ENCODE measurements at places on chromosomes 2 and 18.

DNA sequence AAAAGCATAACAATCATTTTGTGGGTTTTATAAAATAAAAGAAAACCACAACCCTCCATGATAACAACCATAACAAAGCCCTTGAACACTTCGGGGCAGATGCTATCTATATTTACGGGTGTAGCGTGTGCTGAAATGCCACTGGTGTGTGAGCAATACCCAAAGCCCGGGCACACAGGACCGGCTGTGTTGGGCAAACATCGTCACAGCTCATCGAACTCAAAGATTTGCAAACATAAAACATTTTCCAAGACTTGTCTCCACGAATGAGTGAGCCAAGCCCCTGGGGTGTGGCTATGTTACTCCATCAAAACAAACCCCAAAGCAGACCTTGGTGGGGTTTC is 290.2 kb downstream of the LPIN1 start:
- DNase-seq, result no peak

- DNase-seq, result no peak
These were observed 39.9 kb downstream of the ZNF516 start for GRCh38 chr18:76455003-76455676.

DNA sequence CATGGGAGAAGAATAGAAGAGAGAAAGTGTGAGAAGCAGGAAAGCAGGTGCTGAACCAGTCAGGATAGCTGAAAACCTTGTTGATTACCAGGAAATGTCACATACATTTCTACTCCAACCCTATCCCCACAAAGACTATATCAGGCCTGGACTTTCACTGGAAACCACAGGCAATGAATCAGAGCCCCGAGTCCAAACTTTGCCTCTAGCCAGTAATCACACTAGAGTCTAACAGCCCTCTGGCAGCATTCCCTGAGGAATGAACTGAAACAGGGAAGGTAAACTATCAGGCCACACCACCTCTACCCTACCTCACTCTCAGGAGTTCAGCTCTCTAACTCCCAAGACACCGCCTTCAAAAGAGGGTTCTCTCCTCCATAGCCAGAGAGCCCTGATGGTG is 18.7 kb upstream of the IHH start:
- DNase-seq, result no peak

GRCh38 chr2:37366773-37367172 is 22.3 kb downstream of the QPCT start:
- no peak for DNase-seq

DNA sequence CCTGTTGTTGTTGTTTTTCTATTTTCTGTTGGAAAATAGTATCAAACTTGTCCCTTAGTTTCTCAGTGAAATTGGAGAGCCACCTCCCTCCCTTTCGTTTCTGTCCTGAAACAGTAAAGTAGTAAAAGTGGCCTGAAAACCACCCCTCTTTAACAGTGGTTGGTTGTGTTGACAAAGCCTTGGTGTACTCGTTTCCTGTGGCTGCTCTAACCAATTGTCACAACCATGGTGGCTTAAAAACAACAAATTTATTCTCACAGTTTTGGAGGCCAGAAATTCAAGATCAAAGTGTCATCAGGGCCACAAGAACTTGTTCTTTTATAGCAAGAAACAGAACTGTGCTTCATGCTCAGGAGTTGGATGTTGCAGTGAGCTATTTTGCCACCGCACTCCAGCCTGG is 4.0 kb upstream of the DYSF start:
- DNase-seq, result no peak

- DNase-seq, result no peak
These were observed 1.3 kb downstream of the TANC1 start for GRCh38 chr2:158969715-158970240.

DNA sequence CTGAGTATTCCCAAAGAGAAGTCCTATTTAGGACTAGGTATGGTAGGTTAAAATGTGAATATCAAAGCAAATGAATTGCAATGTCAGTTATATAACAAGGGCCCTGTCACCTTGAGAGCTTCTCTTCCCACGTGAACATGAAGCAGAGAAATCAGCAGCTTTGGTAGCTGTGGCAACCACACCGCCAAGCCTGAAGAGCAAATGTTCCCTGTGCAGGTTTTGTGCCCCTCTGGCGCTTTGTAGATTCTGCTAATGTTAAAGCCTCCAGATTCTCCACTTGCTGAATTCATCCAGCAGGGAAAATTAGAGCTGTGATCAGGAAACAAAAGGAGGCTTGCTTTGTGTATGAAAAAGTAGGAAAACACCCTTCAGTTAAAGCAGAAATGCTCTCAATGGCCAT is 322.6 kb downstream of the RBM43 start:
- no peak for DNase-seq

DNA sequence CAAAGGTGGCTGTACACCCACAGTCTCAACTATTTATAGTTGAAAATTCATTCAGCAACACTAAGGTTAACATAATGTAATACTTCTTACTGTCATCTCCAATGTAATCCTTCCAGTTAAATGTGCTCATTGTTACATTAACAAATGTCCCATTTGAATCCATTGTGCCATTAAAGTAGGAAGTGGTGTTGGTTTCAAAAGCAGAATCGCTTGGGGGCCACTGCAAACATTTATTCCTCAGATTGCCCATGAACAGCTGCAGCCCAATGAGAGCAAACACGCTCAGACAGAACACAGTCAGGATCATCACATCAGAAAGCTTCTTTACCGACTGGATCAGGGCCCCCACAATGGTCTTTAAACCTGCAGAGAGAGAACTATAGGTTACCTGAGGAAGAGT is 41.4 kb downstream of the SCN3A start:
- DNase-seq, result no peak

DNA sequence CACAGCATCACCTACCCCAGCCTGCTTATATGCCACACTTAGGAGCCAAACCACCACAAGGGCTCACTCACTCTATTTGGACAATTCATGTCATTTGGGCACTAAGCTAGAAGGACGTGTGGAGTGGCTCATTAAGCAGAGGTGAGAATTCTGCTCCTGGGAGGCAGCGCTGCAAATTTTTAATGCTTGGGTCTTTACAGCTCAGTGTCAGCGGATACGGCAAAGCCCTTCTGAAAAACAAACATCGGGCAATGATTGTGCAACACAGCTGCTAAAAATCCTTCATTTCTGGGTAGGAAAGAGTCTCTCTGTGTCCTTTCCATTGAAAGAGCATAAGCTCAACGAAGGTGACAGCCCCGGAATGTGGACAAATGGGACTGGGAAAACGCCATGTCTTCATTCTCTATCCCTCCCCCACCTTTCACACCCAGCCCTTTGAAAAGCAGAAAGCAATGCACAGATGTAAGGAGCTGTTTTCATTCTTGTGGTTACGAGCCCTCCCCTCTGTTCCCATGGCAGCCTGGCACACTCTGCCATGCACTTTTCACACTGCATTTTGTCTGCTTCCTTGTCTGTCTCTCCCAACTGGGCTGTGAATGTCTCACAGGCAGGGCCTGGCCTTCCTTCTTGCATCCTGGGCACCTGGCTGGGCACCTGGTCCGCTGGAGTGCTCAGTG is 16.0 kb downstream of the TMEM177 start:
- no peak for DNase-seq

- DNase-seq, result no peak
These were observed 235.2 kb upstream of the THSD7B start for GRCh38 chr2:136530146-136530545.

DNA sequence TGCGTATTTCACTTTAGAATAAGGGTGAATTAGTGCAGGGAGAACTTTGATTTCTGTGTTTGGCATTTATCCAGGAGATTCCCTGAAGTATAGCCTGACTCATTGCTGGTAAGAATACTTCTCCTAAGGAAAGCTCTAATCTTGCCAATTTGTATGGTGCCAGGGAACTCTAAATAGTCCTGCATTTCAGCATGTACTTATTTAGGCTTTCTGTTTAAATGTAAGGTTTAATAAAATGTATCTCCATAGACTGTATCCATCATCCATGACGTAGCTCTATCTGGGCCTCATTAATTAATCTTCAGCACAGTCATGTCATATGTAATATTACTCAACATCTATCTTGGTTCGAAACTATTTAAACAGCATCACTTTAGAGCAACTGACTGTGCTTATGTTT is 127.7 kb downstream of the DOK6 start:
- DNase-seq, result no peak

- DNase-seq, result no peak
These were observed 126.5 kb downstream of the INO80D start for GRCh38 chr2:205959521-205959920.

DNA sequence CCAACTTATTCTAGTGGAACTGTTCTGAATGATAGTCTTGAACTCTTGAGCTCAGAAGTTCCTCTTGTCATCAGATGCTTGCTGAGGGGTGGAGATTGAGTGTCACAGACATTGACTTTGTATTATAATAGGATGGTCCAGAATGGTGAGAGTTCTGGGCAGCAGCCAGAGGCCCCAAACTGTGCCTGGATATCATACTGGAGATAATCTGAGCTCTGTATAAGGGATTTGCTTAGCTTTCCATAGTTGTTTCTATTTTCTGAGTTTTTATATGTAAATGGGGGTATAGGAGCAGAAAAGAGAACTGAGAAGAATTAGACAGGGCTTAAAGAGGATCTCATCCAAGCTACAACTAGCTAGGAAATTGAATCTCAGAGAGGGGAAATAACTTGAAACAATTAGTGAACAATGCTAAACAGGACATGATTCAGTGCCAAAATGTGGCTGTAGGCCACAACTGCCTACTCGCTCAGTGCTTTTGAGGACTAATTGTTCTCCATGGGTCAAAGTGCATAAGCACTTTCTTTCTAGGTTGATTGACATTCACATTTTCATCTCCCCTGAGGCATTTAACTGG is 10.1 kb upstream of the LCLAT1 start:
- DNase-seq, result no peak

- DNase-seq, result no peak
These were observed 115.1 kb downstream of the NBAS start for GRCh38 chr2:15445891-15446562.

- no peak for DNase-seq
These were observed 68.1 kb downstream of the CCDC178 start for GRCh38 chr18:33372442-33372841.

- DNase-seq, result no peak
These were observed 46.7 kb downstream of the DGKD start for GRCh38 chr2:233400961-233401360.

DNA sequence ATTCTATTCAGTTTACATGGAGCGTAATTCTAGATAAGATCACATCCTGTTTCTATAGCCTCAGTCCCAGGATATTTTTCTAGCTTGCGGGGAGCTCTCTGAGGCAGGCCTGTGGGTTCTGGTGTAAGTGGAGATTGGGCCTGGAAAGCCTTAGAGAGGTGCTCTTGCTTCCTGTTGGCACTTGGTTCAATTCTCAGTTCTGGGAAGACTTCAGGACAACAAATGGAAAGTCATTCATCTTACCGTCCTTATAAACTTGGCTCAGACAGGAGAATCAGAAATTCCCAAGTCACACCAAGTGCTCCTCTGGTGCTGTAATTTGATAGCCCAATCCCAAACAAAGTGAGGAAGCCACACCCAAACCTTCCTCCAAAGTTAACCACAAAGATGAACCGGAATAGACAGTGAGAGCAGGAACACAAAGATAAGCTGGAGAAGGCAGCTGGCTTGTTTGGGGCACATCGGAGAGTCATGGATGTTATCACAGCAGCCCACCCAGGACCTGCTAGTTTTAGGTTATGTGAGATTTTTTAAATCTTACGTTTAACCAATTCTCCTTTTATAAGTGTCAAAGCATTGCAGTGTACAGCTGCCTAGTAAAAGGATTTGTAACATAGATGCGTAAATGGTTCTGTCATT is 144.3 kb upstream of the MAP3K20 start:
- no peak for DNase-seq

- DNase-seq, result no peak
These were observed 132.8 kb downstream of the THADA start for GRCh38 chr2:43462866-43463641.

DNA sequence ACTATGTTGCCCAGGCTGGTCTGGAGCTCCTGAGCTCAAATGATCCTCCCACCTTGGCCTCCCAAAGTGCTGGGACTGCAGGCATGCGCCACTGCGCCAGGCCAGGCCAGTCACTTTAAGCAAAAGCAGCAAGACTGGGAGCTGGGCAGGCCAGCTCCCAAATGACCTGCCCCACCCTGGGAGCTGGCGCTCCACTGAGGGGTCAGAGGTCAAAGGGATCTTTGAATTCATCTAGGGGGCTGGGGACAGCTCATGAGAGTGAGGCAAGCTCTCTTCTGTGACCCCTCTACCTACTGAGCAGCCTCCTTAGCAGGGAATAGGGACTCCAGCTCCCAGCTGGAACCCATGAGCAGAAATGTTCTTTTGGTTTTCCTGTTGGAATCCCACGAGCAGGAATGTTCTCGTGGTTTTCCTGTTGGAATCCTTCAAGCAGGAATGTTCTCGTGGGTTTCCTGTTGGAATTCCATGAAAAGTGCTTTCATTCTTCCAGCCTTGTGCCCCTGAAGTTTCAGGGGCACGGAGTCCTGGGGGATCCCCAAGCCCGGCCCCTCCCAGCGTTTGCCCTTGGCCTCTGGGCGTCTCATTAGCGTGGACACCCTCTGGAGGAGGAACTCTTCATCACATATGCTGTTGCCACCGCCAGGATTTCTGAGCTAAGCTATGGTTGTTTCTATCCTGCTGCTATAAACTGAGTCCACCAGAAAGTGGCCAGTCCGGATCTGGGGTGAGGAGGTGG is 162.0 kb upstream of the HAAO start:
- no peak for DNase-seq

DNA sequence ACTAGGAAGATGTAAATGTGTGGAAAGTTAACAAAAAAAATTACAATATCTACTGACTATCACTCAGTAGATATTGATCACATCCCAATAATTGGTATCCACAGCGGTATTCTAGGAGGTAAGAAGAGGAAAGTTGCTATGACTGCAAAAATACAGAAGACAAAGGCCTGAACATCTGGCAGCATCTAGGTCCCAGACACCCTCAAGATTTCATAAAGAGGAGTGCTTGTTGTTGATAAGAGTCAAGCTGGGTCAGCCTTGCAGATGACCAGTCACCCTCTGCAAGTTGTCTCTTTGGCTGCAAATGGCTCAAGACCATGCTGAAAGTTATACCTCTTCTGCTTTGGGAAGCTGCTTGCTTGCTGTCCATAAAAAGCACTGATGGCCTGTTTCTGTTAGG is 228.4 kb upstream of the FBXO11 start:
- DNase-seq, result no peak

GRCh38 chr2:191036363-191036762 is 22.4 kb upstream of the STAT1 start:
- no peak for DNase-seq

DNA sequence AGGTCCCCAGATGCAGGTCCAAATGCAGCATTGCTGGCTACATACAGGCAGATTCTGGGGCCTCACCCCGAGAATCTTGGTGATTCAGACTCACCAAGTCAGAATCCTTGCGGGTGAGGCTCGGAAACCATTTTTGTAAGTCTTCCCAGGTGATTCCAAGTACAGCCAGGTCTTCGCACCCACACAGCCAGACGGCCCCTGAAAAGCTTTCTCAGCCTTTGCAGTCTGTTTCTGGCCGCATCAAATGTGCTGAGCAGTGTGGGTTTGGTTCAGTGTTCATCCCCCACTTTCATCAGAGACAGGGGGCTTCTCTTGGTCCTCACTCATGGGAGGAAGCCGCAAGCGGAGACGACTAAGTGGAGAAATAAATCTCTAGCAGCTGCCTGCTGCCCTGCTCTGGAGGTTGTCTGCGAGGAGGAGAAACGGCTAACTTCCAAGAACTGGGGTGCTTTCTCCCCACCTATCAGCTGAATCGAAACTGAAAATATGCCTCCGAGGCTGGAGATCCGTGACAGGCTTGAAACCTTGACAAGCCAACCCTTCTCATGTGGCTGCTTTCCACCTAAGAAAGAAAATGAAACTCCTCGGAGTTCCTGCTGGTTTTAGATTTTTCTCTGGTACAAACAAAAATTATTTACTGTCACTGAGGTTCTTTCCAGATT is 8.9 kb upstream of the TMEM185B start:
- DNase-seq, result no peak

- DNase-seq, result no peak
These were observed 593.2 kb downstream of the ZEB2 start for GRCh38 chr2:143926736-143927135.

All from esophagus squamous epithelium (tissue), 5 donors.